Placental pericyte (primary cell): ENCODE measurements at places on chromosomes 1 and 21. TPM values are rescaled to one million over a fixed set of nuclear protein-coding genes. Genes with fewer than 3 reads are reported as not detected.

HCN3 gene
- total RNA-seq = 0.57 and 2.0 TPM in 2 replicates

RHCE gene
- 0.14 and 0.66 TPM in 2 replicates for total RNA-seq

SPRR2A gene
- total RNA-seq = not detected in 2 replicates

RASAL2 gene
- total RNA-seq = 22.3 and 29.2 TPM in 2 replicates

PODN gene
- 10.2 and 110 TPM in 2 replicates for total RNA-seq

PRR9 gene
- total RNA-seq = 0.22 and 0.29 TPM in 2 replicates

C1orf87 gene
- not detected in 2 replicates for total RNA-seq

MAN1C1 gene
- 0.14 and 1.3 TPM in 2 replicates for total RNA-seq

SYT2 gene
- not detected in 2 replicates for total RNA-seq

C1QC gene
- total RNA-seq = 1.0 TPM in 1 of 2 replicates, not detected in the other

CFAP107 gene
- not detected in 2 replicates for total RNA-seq

LINGO4 gene
- total RNA-seq = not detected in 2 replicates

CELA2A gene
- total RNA-seq = 0.44 TPM in 1 of 2 replicates, not detected in the other

C1QTNF12 gene
- total RNA-seq = 0.44 and 1.3 TPM in 2 replicates

OR2L8 gene
- total RNA-seq = 0.43 TPM in 1 of 2 replicates, not detected in the other

NFYC gene
- total RNA-seq = 22.1 and 41.1 TPM in 2 replicates

ARV1 gene
- 12.7 and 13.3 TPM in 2 replicates for total RNA-seq

TEX35 gene
- total RNA-seq = not detected in 2 replicates

S100A3 gene
- 2.4 and 14.2 TPM in 2 replicates for total RNA-seq

FAM89A gene
- 8.3 and 10.7 TPM in 2 replicates for total RNA-seq

PADI3 gene
- under 0.01 and 0.14 TPM in 2 replicates for total RNA-seq

AMIGO1 gene
- total RNA-seq = 0.43 and 1.1 TPM in 2 replicates

LCA5L gene
- 0.88 and 1.0 TPM in 2 replicates for total RNA-seq

RHBG gene
- 0.14 TPM in 1 of 2 replicates, not detected in the other for total RNA-seq

KRTAP7-1 gene
- total RNA-seq = not detected in 2 replicates

NEK2 gene
- total RNA-seq = 0.44 and 36.2 TPM in 2 replicates

NOS1AP gene
- total RNA-seq = 0.29 and 1.1 TPM in 2 replicates

NGF gene
- total RNA-seq = 0.57 and 1.3 TPM in 2 replicates

VPS45 gene
- 19.0 and 50.8 TPM in 2 replicates for total RNA-seq

SUSD4 gene
- total RNA-seq = 2.3 TPM in 1 of 2 replicates, not detected in the other

SYCP1 gene
- not detected in 2 replicates for total RNA-seq

C1orf52 gene
- 10.9 and 20.1 TPM in 2 replicates for total RNA-seq

UBQLN4 gene
- 18.4 and 27.2 TPM in 2 replicates for total RNA-seq

EPHA8 gene
- total RNA-seq = not detected in 2 replicates

KRTAP19-1 gene
- total RNA-seq = not detected in 2 replicates

PHLDA3 gene
- total RNA-seq = 71.3 and 72.2 TPM in 2 replicates

LRRC53 gene
- total RNA-seq = not detected in 2 replicates

AGMAT gene
- 0.44 and 2.3 TPM in 2 replicates for total RNA-seq

S100A2 gene
- total RNA-seq = 1.1 and 2.1 TPM in 2 replicates
